ENCODE measurements at places on chromosomes 13 and 19.

- DNase-seq, result no peak
These were observed 102.9 kb downstream of the FOXO1 start for GRCh38 chr13:40563350-40564125.

DNA sequence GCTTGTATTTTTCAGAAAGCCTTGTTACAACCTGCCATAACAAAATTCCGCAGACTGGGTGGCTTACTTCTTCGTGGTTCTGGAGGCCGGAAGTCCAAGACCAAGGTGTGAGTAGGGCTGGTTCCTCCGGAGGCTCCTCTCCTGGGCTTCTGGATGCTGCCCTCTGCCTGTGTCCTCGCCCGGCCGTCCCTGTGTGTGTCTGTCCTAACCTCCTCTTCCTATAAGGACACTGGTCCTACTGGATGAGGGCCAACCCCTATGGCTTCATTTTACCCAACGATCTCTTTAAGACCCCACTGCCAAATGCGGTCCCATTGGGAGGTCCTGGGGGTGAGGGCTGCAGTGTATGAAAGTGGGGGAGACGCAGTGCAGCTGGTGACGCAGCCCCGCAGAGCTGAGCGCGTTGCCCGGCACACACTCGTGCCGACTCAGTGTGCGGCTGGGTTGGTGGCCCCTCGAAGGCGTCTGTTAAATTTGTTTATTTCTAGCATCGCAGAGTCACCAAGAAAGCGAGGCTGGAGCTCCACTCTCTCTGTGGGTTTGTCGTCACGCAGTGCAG is 116.7 kb downstream of the SOX1 start:
- DNase-seq, result no peak

DNA sequence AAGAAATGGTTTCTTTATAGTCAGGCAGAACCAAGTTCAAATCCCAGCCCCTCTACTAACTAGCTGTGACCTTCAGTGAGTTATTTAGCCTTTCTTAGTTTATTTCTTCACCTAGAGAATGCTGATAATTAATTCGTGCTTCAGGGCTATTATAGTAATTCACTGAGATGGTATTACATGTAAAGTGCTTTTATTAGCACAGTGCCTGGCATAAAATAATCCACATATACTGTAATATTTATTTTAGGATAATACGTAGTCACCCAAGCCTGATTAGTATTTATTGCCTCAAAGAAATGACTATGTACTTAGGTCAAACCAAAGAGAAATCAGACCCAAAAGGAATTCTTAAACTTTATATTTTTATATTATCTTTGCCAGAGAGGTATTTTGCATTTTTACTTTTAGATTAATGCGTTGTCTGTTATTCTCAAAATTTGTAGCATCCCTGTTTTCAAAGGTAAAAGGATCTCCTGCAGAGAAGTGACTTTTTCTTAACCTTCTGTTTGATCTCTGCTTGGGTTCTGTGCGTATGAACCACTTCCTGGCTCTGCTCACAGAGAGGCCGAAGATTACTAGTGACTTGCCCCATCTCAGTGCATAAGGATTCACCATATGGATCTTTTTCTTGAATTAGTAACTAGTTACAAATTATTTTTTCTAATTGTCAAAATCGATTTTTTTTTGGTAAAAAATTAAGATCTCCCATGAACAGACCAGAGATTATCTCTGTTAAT is 19.7 kb downstream of the UBAC2 start:
- DNase-seq, result peak; percentile 53

DNA sequence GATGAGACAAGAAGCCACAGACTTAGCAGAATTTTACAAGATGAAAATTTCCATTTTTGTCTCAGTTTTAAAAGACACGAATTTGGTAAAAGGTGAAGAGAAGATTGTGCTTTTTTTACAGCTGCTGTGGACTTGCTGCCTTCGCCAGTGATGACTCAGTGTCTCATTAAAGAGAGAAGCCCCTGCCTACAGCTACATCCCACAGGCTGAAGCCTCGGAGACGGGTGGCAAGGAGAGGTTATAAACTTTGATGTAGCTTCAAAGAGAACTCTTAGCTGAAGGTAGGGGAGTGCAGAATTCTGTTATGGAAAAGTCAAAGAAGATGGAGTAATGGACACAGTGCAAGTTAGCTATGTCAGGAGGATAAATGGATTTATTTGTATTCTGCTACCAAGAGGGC is 683.4 kb upstream of the ARGLU1 start:
- DNase-seq, result no peak

GRCh38 chr13:73520566-73521289 is 461.9 kb downstream of the KLF5 start:
- peak; percentile 12 for DNase-seq

GRCh38 chr19:46922465-46922864 is 61.7 kb downstream of the ARHGAP35 start:
- DNase-seq, result no peak

DNA sequence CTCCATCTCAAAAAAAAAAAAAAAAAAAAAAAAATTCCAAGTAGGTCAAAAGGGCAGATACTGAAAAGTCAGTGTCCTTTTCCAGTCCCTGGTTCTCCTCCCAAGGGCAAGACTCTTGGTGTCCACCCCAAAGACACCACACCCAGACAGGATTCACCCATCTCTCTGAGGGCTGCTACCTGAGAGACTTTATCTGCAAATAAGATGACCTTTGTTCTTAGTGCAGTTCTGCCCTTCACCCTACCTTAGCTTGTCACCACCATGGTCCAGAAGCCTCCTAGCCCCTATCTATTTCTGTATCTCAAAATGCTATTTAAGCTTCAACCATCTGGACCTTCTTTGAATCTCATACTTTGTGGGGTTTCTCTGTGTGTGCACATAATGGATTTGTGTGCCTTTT is 4.2 kb upstream of the FBXO27 start:
- no peak for DNase-seq

- DNase-seq, result no peak
These were observed 5.0 kb downstream of the FAM32A start for GRCh38 chr19:16190198-16190597.

- DNase-seq, result no peak
These were observed 5.3 kb downstream of the GZMM start for GRCh38 chr19:548886-549830.

- peak; percentile 12 for DNase-seq
These were observed 1.3 kb upstream of the CCNE1 start for GRCh38 chr19:29810504-29810871.

GRCh38 chr13:63190219-63190618 is 1774.6 kb upstream of the PCDH20 start:
- no peak for DNase-seq

Data from CD4-positive, alpha-beta T cell treated with Interleukin-1 beta for 1 hour (primary cell).